ENCODE measurements at places on chromosomes 6 and 20.
A peak's percentile ranks its signal among the peaks of the same experiment; 100 is the strongest.

- no peak for DNase-seq
Observed at GRCh38 chr6:149209871-149210775, 107.4 kb upstream of the TAB2 start.

DNA sequence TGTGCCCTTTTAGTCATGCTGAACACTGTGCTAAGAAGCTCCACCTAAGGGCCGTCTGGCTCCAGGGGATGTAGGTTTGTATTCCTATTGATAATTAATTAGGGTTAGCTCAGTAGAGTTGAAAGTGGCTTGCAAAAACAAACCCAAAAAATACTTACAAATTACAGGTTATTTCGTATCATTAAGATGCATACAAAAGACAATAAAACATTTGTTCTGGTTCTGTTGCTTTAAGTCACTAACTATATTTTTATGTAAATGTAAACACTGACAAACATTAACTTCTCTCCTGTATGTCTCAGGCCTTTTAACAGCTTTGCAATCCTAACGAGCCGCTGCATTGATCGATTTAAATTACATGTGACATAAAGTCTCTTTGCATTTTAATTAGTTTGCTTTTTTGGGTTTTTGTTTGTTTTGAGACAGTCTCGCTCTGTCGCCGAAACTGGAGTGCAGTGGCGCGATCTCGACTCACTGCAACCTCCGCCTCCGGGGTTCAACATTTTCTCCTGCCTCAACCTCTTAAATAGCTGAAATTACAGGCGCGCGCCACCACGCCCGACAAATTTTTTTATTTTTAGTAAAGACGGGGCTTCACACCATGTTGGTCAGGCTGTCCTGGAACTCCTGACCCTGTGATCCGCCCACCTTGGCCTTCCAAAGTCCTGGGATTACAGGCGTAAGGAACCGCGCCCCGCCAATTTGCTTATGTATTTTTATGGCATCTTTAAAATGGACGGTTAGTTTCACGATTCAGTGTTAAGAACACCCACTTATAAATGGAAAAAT, 110.9 kb downstream of the HFE start:
- DNase-seq = peak; percentile 6

DNA sequence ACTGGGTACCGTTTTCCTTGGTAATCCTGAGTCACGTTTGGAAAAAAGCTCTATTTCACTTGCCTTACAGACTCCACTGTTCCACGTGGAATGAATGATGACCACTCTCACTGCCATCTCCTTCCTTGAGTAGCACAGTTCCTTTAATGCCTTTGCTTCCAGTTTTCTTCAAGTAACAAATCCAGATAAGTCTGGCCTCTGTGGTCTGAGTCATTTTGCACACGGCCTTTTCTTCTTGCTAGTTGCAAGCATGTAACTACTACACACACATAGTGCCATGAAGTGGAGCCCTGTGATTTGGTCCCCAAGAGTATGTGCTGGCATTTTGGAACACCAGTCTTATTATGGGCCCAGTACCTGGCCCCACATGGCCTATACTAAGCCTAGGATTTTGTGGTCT, 182.8 kb downstream of the SASH1 start:
- DNase-seq = no peak

- no peak for DNase-seq
Observed at GRCh38 chr20:3721912-3722311, 9.5 kb upstream of the SIGLEC1 start.

DNA sequence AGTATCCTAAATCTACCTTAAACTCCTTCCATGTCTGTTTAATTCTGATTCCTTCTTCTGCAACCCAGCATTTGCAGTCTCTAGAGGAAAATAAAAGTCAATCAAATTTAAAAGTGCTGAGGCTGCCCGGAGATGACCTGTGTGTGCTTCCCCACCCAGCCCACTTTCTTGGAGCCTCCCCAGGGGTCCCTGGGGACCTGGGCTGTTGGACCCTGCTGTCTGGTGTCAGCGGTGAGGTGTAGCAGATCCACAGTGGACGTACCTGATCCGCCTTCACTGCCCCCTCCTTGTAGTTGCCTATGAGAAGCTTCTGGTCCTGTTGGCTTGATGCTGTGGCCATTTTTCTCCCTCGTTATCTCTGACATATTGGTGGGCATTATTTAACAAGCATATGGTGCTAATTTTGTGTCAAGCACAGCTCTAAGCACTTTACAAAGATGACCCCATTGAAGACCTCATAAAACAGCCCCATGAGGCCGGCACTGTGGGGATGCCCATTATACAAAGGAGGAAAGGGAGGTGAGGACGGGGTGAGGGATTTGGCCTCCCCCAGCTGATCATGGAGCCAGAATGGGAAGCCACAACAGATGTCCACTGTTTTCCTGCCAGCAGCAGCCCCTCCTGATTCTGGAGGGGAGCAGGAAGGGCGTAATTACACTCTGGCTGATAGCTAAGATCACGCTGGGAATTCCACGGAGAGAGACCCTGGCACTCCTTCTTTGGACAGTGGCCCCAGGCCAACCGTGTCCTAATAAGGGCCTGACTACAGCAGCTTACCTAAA, 628.2 kb downstream of the CDH26 start:
- no peak for DNase-seq
